IPS-NIHi11 (cell line): ENCODE measurements at places on chromosomes 12 and 14.

GRCh38 chr14:44448951-44449358 lies 58.1 kb downstream of the FSCB start:
- no peak for DNase-seq

DNA sequence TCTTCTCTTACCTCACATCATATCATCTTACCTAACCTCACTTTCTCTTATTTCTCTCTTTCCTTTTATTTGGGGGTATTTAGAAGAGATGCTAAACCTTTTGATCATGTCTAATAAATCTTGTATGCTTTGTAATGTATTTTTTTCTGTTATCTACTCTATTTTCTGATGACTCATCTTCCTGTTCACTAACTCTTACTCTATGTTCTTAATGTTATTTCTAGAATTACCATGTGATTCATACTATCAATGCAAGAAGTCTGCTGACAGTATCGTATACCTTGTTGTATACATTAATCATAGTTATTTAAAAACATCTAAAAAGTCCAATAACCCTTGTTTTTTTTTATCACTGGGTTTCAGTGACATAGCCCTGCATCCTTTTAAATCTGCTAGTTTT lies 62.3 kb downstream of the MGAT4C start:
- no peak for DNase-seq

DNA sequence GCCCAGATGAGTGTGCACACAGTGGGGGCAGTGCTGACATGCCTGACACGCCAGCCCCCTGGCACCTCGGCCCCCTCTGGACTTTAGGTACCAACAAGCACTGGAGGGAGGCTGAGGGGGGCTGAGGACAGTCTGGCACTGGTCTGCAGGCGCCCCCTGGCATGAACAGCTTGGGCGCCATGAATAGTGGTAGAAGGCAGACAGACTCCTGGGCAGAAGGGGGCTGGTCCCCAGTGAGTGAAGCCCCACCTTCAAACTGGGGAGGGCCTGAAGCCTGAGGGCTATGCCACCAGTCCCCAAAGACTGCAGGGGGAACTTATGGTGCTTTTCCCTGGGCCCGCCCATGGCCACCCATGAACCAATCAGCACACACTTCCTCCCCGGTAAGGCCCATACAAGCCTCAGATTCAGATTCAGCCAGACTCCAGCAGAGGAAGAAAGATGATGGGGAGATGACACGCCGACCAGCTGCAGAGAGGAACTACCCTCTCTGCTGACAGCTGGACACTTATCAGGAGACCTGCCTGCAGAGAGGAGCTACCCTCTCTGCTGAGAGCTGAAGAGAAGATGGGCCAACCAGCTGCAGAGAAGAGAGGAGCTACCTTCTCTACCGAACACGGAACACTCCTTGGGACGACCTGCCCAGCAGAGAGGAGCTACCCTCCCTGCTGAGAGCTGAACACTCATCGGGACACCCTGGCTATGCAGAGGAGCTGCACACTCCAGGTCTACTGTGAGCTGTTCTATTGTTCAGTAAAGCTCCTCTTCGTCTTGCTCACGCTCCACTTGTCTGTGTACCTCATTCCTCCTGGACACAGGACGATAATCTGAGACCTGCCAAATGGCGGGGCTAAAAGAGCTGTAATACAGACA lies 324.5 kb downstream of the PCNX1 start:
- peak; percentile 27 for DNase-seq

- no peak for DNase-seq
These were observed 183.4 kb downstream of the ESR2 start for GRCh38 chr14:64110802-64111201.

- no peak for DNase-seq
These were observed 51.6 kb downstream of the SPTB start for GRCh38 chr14:64828071-64828470.

DNA sequence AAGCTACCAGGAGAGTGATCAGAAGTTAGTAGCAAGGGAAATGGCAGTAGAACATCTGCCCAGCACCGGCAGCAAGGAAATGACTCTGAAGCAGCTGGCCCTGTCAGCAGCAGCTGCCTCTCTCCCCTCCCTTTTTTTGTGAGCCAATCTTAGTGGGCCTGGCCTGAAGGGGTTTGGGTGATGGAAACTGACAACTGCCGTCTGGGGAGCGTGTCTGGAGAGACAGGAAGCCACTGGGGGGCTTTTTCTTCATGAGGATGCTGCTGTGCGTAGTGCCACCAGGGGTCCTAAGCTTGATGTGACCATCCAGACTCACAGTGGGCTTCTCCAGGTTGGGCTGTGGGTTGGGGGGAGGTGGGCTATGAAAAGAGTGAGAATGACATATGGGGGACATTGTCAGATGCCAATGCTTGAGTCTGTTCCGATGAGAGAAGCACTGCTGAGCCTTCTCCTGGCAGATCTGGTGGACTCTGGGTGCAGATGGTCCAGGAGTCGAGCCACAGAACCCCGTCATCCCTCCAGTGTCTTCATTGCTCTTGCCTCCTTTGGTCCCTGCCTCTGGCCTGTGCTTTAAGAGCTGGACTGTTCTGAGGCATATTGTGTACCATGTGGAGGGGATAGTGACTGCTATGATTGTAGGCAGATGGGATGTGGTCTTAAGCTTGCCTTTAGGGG lies 87.6 kb upstream of the HIF1A start:
- no peak for DNase-seq
